BE2C (cell line): ENCODE measurements at places on chromosomes 2 and 18.

DNA sequence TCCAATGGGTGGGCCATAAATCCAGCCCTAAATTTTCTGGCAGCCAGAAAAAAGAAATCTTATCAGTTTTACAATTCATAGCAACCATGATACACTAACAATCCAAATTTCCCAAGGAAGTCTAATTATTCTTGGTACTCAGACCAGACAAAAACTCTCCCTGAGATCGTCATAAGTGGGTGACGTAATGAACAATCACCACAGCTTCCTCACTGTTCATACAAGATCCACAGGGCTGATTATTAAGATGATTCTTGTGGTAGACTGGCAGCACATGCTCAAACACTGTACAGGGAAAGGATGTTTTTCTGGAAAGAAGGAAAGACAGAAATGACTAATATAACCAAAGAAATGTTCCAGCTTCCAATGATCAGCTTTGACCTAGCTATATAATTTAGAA is 178.3 kb upstream of the CRIM1 start:
- no peak for DNase-seq

DNA sequence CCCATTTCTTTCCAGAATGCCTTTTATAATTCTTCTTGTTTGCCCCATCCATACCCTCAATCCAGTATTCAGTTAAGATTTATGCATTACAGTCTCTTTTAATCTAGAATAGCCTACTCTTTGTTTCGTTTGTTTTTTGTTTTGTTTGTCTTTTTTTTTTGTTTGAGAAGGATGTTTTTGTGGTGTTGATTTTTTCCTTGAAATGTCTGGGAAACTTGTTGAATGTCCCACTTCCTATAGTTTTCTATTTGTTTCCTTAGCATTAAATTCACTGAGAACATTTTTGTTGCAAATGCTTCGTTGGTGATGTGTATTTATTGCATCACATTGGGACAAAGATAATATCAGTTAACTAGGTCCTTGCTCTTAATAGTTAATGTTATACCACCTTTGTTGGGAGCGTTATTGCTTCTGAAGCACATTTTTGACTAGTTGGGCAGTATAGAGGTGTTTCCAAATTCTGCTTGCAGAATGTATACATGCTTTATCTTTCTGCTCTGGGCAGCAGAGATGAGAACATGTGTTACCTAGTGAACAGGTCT is 28.9 kb downstream of the ZNF638 start:
- no peak for DNase-seq

- DNase-seq: no peak
Measured at GRCh38 chr2:99336804-99337112, 431 bp upstream of the EIF5B start.

GRCh38 chr2:41954304-41955291 is 93.2 kb upstream of the PKDCC start:
- peak; percentile 73 for DNase-seq

GRCh38 chr2:26778507-26778906 is 7.3 kb upstream of the CENPA start:
- no peak for DNase-seq

DNA sequence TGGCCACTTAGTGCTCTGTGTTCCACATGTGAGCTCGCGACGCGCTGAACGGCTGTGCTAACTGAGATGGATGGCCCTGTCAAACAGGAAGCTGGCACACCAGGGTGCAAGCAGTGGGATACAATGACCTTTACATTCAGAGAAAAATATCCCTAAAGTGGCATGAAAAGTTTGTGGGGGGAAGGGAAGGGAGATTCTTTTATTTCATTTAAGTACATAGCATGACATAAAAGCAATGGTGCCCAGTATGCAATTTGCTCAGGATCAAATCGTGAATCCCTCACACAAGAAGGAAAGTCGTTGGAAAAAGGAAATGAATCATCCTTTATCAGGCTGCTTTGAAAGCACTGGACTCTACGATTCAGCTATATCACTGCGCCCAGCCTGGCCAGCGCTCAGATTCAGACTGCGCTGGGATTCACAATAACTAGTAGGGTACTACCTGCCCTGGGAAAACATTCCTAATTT is 26.0 kb downstream of the SATB2 start:
- DNase-seq: no peak

- DNase-seq: no peak
Measured at GRCh38 chr2:48135797-48136196, 229.5 kb upstream of the FBXO11 start.

GRCh38 chr2:15896859-15897258 is 43.5 kb upstream of the MYCN start:
- DNase-seq: no peak

GRCh38 chr18:28485210-28485801 is 308.4 kb upstream of the CDH2 start:
- no peak for DNase-seq

- DNase-seq: no peak
Measured at GRCh38 chr2:226690461-226691024, 109.1 kb downstream of the IRS1 start.

DNA sequence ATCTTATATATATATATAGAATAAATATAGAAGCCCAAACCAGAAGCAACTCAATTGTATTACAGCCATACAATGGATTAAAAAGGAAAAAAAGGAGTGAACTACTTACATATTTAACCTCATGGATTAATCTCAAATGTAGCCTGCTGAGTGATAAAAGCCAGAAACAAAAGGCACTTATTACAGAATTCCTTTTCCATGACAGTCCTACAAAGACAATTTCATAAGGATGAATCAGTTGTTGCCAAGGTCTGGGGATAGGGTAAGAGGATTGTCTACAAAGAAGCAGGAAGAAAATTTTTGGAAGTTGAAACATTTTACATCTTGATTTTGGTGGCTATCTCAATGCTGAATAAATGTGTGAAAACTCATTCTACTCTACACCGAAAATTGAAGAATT is 103.9 kb upstream of the DCC start:
- no peak for DNase-seq

DNA sequence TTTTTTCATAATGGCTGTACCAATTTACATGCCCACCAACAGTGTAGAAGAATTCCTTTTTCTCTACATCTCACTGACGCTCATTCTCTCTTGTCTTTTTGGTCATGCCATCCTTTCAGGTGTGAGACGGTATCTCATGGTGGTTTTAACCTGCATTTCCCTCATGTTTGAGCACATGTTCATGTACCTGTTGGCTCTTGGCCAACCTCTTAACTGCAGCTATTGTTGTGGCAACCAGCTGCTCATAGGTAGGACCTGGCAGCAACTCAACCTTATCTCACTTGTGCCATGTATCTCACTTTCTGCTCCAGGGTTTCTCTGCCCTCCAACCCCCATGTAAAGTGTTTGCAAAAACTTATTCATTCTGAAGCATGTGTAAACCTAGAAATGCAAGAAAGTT is 167.5 kb downstream of the UPP2 start:
- DNase-seq: no peak

- DNase-seq: no peak
Measured at GRCh38 chr18:22465859-22466457, 48.2 kb upstream of the CTAGE1 start.

GRCh38 chr2:182187130-182187529 is 201.5 kb downstream of the PPP1R1C start:
- no peak for DNase-seq

- DNase-seq: peak; percentile 13
Measured at GRCh38 chr2:176297067-176297466, 27.8 kb downstream of the MTX2 start.

DNA sequence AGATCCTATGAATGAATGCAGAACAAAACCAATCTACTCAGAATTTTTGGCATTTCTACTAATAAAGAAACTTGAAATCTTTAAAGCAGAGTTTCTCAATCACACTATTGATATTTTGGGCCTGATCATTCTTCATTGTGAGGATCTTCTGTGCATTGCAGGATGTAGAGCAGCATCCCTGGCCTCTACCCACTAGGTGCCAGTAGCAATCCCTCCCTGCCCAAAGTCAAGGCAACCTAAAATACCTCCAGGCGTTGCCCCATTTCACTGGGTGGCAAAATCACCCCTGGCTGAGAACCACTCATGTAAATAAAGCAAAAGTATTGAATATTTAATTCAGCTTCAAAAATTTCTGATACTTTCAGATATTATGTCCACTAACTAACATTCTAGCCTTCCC is 213.0 kb downstream of the SP3 start:
- no peak for DNase-seq

DNA sequence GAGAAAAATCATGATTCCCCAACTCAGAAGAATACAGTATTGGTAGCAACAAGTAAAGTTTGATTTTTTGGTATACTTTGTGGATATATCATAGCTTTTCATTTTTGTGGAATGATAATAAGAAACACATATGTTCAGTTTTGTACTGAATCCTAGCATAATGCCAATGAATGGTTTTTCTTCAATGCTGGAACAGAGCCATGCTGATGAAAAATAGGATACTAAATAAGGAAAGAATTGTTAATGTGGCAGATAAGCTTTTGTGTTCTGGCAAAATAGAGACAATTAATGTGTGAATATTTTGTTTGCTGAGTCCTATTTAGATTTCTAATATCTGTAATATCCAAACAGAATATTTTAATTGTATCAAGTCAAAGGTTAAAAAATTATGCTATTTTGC is 21.9 kb downstream of the CD28 start:
- DNase-seq: no peak

DNA sequence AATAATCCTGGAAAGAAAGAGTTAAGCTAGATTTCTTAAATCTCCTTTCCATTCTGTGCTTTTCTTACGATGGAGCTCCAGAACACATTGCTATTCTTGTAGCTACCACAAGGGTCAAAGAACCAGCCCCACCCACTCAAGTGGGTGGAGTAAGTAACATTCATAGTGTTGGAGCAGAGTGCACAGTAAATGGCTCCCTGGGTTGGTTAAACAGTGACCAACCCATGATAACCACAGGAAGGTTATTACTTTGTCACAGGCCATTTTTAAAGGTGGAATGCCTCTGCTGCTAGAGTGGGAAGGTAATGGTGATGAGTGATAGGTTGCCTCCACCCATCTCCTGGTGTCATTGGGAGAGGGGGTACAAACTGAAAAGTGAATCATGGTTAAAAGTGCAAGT is 13.9 kb downstream of the ARPC2 start:
- DNase-seq: no peak

DNA sequence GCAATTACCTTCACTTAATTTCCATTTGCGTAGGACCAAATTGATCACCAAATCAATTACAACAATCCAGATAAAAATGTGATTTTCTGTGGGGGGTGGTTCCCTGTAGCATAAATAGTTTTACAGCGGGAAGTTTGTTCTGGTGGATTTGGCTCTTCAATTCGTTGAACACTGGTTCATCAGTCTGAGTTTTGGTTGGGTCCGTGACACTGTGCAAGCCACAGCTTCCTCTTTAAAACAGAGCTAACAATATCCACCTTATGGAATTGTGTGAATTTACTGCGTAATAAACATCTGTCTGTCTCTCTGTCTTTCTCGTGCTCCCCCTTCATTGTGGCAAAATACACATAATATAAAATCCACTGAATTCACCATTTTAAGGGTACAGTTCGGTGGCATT is 310.8 kb downstream of the TGIF1 start:
- DNase-seq: no peak
